ENCODE measurements at places on chromosomes 4 and X.
A peak's percentile ranks its signal among the peaks of the same experiment; 100 is the strongest.

DNA sequence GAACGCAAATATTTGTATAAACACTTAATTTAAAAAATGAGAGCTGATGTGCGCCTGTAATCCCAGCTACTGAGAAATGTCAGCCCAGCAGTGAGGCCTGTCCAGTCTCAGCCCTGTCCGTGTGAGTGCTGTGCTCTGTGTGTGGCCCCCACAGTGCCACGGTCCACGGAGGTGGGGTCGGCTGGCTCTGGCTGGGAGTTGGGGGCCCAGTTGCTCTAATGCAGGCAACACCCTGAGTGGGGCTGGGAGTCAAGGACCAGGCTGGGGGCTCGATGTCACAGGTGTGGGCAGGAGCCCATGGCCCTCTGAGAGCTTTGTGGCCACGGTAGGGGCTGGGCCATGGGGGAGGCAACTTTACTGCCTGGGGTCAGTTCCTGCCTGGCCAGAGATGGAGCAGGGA, 12.8 kb downstream of the PCGF3 start:
- no peak for DNase-seq

DNA sequence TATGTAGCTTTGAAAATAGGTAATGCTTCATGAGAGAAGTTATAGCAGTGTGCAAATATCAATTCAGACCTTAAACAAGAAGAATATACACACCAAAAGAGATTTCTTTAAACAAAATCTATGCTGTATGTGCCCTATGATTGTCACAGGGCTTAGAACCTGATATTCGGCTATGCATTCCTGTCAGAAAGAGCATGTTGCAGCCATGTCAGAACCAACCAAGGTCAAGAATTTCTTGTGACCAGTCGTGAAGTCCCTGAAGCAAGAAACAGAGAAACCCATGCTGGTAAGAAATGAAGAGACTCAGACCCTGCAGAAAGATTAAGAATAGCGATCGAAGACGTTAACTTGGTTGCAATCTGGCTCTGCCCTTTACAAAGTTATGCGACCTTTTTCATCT, 210.3 kb upstream of the SPIN4 start:
- no peak for DNase-seq

DNA sequence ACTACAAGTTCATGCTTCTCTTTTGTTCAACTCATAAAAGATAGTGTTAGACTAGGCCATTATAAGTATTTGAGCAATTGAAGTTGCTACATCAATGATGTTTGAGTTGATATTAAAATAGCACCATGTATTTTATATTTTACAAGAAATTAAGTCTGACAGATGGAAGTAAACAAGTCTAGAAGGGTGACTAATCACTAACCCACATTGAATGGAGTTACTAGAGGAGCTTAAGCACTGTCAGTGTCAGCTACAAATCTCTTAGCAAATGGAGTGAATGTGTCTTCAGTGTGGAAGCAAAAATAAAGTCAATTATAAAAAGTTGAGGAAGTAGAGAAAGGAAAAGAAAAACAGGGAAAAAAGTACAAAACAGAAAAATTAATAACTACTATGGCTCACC, 592.5 kb downstream of the PCDH18 start:
- DNase-seq: no peak

GRCh38 chr4:47692691-47693090, 145.2 kb downstream of the CORIN start:
- DNase-seq: no peak

DNA sequence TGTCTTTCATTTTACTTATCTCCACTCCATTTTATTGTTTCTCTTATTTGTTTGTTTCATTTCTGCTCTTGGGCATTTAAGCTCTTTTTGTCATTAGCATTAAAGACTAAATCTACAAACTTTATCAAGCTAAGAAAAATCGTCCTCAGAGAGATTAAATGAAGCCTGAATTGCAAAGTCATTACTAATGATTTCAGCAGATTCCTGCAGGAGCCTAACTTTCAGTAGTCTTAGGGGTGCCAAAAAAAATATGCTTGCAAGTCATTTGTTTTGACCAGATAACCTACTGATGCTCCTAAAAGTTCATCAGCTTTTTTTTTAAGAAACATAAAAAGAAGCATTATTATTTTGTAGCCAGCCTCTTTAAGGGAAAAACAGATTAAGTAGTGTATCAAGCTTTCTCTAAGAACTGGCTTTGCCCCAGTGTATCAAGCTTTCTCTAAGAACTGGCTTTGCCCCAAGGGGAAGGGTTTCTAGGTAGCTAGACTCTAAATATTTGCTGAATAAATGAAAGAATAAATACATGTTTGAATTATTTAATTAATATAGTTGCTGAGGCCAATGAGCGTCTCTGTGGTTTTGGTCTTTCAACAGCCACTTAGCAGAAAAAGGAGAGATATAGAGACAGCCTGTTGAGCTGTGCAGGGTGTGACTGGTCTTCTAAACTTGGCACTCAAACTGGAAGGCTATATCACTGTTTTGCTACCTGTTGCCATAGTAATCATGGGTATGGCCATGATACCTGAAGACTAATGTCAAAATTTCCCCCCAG, 174.2 kb downstream of the BTC start:
- DNase-seq: no peak

GRCh38 chrX:23799469-23800065, 16.6 kb downstream of the SAT1 start:
- DNase-seq: no peak

GRCh38 chr4:162921178-162921785, 245.4 kb downstream of the NAF1 start:
- no peak for DNase-seq

GRCh38 chrX:119015407-119016237, 41.2 kb downstream of the LONRF3 start:
- peak; percentile 63 for DNase-seq

DNA sequence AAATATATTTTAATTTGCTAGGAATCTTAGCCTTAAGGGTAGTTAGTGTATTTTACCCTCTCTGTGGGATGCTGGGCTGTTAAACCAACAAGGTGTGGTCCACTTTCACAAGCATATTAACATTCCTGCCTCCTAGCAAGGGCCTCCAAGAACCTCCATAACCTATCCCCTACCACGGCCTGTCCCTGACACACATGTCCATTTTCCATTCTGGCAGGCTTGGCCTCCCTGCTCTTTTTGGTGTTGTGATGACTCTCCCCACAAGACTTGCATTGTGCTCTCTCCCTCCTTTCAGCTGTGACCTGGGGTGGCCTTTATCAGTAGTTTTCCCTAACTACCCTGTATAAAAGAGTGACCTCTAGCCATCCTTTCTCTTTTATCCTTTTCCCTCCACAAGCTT, 120.2 kb downstream of the KLHL8 start:
- DNase-seq: no peak

GRCh38 chr4:174578366-174578765, 56.1 kb upstream of the HPGD start:
- DNase-seq: no peak

- DNase-seq: no peak
Measured at GRCh38 chr4:90120037-90120436, 7.2 kb upstream of the CCSER1 start.

GRCh38 chr4:128715616-128716015, 93.9 kb upstream of the JADE1 start:
- DNase-seq: no peak

GRCh38 chr4:134072137-134072536, 129.5 kb downstream of the PABPC4L start:
- no peak for DNase-seq

DNA sequence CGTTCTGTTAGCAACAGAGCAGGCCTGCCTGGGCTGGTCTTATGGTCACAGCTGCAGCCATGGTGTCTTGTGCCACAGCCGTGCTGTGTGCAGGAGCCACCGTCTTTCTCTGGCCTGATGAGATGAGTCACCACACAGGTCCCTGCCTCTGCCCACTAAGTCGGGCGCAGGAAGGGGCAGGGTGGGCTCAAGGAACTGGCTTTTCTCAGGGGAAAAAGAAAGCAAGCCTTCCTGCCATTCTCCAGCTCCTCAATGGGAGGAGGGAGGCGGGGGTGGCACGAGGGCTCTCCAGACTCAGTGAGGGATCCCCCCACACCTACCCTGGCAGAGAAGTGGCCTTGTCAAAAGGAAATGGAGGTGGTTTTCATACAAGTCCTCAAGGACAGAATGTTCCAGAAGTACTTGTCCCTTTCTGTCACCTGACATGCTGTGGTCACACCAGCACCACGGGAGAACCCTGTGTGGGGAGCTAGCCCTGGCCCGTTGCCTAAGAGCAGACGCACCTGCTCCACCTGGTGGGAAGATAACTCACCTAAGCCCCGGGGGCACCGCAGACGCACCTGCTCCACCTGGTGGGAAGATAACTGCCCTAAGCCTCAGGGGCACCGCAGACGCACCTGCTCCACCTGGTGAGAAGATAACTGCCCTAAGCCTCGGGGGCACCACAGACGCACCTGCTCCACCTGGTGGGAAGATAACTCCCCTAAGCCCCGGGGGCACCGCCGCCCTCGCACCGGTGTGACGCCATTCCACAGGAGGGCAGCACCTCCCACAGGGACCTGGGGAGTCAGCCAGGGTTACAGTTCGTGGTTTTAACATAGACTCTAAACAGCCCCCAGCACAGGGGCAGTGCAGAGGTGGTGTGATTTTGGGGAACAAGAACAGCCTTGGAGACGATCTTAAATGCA, 18.5 kb downstream of the UVSSA start:
- DNase-seq: no peak

DNA sequence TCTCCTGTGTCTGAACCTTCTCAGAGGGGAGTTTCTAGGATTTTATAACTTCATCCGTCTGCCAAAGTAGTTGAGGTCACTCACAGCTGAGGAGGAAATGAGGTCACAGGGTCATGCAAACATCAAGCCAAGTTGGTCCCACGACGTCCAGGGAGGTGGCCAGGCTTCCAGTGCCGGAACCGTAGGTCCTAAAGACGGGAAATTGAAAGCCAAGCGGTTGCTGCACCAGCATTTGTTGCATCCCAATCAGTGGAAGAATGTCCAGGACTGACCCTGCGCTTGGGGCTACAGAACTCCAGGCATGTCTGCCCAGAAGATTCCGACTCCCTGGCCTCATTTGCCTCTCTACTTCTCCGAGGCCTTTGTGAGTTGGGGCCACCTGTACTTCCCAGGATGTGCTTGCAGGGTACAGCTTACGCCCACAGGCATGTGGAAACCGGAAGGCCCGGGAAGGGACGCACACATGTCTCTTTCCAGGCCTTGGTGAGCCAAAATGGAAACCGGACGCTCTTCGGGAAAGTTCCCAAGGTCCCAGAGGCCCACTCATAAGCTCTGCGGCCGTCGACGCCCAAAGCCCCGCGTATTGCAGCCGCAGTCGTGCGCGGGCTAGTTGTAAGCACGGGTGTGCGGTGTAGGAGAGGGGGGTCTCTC, 9.3 kb downstream of the PRDM8 start:
- no peak for DNase-seq

DNA sequence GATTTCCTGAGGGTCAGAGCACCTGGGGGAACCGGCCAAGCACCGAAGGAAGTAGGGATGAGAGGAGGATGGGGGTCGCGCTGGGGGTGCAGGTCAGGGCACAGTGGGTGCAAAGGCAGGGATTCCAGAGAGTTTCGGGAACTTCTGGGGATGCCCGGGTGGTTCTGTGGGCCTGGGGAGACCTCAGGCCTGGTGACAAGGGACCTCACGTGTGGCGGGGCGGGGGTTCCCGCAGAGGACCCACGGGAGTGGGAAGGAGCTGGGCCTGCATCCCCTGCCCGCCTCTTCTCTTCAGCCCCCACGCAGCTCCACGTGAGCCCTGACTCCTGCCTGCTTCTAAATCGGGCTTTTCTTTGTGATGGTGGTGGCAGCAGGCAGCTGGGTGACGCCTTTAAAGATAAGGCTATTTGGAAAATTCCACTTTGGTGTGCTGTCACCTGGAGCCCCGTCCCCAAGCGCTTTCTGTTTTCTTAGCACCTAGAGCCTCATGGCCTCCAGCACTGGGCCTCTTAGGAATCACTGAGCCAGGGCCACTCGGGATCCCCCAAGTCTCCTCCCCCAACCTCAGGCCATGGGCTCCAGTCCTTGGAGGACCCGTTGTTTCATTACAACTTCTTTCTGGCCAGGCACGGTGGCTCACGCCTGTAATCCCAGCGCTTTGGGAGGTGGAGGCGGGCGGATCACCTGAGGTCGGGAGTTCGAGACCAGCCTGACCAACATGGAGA, 7.1 kb upstream of the TBC1D14 start:
- peak; percentile 60 for DNase-seq

DNA sequence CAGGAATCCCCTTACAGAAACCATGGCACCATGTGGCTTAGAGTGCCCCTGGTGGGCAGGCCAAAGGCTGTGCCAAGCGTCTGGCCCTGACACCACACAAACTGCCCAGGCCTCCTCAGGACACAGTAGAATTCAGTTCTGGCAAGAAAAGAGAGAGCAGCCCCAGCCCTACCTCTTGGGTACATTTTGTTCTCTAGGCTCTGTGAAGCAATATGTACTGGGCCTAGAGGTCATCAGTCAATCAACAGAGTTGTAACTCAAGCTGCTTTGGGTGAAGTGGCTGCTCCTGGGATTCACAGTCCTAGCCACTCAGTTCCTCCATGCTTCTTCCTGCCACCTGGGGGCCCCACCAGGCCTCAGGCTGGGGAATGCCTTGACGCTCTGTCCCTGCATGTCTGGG, 158.1 kb upstream of the MAMLD1 start:
- no peak for DNase-seq

DNA sequence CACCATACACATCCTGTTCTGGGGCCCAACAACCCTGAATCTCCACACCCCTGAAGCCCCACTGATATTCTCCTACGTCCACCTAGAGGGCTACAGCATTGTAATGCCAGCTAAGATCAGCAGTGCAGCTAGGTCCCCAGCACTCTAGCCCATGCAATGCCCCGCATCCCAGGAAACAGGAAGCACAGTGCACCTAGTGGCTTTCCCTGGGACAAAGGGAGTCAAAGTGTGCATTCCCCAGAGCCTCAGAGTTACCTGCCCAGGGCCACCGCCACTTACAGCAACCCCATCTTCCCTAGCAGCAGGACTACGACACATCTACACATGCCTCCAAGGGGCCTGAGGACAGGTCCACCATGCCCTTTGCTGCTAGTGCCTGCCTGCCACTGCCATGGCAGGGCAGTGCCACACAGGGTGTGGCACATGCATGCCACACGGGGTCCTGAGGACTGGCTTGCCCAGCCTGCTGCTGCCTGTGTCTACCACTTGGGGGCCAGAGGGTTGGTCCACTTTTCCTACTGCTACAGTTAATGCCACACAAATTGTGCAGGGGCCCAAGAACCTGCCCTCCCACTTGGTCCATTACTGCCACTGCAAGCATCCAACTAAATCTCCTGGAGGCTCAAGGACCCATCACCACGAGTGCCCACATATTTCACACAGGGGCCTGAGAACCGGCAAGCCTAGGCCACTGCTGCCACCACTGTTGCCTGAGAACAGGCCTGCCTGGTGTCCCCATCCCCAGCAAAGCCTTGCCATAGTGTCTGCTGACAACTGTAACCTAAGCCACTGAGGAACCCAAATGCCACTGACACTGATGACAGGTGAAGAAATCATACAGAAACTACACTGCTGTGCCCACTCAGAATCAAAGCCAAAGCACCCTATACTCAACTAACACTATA, 23.7 kb downstream of the TLR6 start:
- DNase-seq: no peak

DNA sequence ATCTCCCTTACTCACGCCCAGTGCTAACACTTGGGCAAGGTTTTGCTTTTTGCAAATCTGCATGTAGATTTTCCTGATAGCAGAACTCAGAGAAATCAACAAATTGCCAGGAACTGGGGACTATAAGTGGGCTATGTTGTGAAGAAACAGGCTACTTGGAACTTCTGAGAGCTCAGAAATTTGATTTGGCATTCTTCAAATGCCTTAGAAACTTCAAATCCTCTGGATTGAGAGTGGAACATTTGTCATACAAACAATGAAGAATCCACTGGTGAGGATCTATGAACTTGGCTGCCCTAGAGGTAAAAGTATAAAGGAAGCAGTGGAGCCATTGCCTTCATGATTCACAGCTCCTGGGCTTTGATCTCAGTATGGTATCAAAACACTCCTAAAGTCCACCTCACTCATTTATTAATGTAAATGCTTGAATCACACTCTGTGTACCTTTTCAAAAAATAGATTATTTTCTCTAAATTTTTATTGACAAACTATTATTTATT, 126.0 kb downstream of the GLRA3 start:
- no peak for DNase-seq
